NCI-H1436 treated with DMSO at 0.1 percent for 48 hours (cell line): ENCODE measurements at places on chromosomes 1 and 21.

DNA sequence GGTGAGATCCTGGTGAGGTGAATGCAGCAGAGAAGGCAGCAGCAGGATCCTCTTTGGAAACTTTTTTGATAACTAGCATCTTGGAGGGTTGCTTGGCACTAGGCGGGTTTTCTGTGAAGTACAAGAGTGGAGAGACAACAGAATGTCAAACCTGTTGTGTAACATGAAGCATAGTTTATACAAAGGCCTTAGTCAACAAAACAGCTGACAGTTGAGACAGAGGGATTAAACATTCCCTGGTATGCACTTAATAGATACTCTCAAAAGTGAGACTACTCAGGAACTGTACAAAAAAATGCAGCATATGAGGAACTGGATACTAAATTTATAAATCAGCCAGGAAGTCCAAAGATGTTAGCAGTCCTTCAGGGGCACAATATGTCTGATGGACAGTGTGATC, 16.4 kb upstream of the CCDC17 start:
- no peak for DNase-seq

- DNase-seq, result no peak
Observed at GRCh38 chr1:16321176-16321867, 31.0 kb downstream of the FBXO42 start.

DNA sequence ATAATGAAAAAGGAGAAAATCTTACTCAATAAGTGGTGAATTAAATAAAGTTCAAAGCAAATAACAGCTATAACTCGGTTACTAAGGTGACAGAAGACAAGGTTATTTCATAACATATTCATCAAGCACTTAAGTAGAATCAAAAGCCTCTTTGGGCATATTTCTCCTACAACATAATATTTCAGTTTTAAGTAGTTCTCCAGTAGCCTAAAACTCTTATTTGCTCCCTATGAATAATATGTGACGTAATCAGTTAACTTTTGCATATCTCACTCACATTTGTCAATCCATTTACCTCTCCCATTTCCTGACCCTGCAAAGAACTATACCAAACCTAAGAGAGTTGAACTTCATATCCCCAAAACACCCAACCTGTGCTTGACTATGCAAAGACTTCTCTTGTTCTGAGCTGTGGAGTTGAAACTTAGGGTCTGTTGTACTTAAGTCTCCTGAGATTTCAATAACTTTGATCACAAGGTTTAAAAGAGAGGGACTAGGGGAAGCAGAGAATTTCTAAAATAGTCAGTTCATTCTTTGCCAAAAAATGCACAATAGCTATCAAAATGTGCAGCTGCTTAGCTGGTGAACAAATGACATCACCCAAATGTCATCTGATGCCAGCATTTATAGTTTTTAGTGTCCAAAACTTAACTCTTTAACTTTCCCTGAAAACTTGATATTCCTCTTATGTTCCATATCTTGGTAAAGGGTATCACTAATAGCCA, 37.2 kb downstream of the TTLL7 start:
- no peak for DNase-seq

DNA sequence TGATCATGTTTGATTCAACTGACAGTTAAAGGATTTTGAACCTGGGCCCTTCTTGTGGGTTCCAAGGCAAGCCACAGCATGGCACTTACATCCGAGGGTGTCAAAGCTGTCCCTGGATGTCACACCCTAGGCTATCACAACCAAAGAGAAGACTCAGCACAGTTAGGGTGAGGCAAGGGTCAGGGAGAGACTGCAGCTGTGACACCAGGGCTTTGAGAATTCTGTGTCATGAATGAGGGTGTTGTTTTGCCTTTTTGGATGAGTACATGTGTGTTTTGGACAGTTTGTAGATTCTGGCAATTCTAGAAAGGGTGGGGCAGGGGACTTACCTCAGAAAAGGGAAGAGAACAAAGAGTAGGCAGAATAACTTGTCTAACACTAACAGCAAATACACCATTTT, 37.8 kb upstream of the ZNF326 start:
- no peak for DNase-seq

DNA sequence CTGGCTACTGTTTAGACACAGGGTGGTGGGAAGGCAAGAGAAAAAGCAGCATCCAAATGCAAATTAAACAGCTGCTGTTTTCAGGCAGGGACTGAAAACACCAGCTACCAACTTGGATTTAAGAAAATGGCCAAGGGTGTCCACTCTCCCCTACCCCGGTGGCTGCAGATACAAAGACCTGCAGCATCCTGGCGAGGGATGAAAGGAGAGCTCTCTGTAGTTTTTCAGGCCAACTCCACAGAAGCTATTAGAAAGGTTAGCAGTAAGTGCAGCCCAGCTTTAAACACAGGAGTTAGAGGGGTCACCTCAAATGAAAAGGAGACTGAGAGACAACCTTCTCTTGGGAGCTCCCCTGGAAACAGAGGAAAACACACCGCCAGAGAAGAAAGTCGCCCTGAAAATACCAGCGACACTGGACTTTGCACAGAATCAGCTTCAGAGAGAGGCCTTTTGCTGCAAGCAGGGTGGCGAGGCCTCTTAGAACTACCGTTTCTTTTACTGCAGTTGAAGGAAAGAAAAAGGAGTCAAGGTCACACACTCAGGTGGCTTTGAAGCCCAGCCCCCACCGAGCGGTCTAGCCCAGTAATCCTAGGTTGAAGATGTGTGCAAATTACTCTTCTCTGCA, 74.4 kb upstream of the TIAM1 start:
- no peak for DNase-seq

GRCh38 chr1:3674100-3675094, 22.1 kb downstream of the TP73 start:
- no peak for DNase-seq

DNA sequence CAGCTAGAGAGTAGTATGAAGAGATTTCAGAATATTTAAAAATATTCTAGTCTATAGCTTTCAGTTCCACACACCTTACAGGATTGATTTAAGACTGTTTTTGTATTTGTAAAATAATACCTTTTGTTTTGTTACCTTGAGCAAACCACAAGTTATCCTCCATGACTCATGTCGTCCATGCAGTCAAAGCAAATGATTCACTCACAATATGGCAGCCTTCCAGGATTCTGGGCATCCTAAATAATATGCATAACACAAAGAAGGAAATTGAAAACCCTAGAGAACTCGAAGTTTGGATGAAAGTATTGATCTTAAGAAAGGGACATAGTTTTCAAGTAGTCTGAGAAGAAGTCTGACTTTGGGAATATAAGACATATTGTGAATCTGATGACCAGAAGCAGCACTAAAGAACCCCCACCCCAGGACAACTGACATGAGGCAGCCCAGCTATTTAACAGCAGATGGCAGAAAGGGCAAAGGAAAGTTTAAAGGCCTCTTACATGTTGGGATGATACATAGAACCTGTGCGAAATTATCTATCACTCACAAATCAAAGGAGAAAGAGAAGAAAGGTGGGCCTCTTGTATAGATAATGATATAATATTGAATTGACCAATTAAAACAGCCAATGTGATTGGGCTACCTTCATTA, 857.9 kb downstream of the BRINP3 start:
- no peak for DNase-seq

- DNase-seq, result no peak
Observed at GRCh38 chr1:17094664-17095063, 24.6 kb downstream of the PADI2 start.

GRCh38 chr21:43632373-43632905, 26.8 kb downstream of the HSF2BP start:
- no peak for DNase-seq

DNA sequence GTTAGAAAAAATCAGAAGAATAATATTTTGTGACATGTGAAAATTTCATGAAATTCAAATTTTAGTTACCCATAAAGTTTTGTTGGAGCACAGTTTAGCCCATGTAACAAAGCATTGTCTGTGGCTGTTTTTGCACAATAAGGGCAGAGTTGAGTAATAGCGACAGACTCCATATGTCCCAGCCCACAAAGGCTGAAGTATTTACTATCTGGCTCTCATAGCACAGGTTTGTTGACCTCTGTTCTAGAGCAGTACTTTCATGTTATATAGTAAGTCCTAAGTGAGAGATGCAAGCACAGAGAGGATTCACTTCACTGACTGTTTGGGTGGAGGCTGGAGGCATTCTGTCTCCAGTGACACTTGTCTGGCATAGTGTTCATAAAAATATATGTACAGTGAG, 6.8 kb downstream of the LAMC1 start:
- no peak for DNase-seq

DNA sequence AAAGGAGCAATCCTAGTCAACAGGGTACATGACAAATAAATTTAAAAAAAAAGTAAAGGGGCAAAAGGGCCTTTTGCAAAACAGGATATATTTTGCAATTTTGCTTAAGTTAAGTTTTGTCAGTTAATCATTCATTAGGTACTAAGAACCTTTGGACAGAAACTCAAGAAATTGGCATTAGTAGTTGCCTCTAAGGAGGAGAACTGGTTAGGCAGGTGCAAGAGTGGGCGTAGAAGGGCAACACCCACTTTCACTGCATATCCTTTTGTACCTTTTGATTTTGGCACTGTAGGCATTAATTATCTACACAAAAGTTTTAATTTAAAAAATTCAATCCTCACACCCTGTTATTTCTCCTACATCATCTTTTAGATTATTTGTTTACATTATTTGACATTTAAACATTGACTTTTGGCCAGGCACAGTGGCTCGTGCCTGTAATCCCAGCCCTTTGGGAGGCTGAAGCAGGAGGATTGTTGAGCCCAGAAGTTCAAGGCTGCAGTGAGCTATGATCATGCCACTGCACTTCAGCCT, 4.3 kb downstream of the DDAH1 start:
- no peak for DNase-seq

GRCh38 chr1:42319128-42319851, 15.7 kb downstream of the FOXJ3 start:
- no peak for DNase-seq
